ENCODE measurements at places on chromosomes 1 and 21. TPM values are rescaled to one million over a fixed set of nuclear protein-coding genes. Genes with fewer than 3 reads are reported as not detected.

The SPRR4 gene
- total RNA-seq, result not detected

The GPR153 gene
- total RNA-seq, result 9.8 TPM

The ERICH3 gene
- total RNA-seq, result 0.04 TPM

The LRRC7 gene
- total RNA-seq, result 9.2 TPM

The LYSMD1 gene
- total RNA-seq, result 14.1 TPM

The SLC16A4 gene
- 9.1 TPM for total RNA-seq

The CYP4A11 gene
- 0.13 TPM for total RNA-seq

The DYNLT5 gene
- total RNA-seq, result 4.0 TPM

The FMO3 gene
- total RNA-seq, result 0.04 TPM

The LIPI gene
- total RNA-seq, result not detected

The IRF6 gene
- total RNA-seq, result 0.49 TPM

The FCRL5 gene
- not detected for total RNA-seq

The CR1L gene
- total RNA-seq, result 0.22 TPM

The LDLRAD1 gene
- total RNA-seq, result not detected

The SESN2 gene
- 2.6 TPM for total RNA-seq

The KLHL17 gene
- 3.9 TPM for total RNA-seq

Measured in muscle of leg (tissue), 16 donors.